ENCODE measurements at places on chromosomes 1 and 21. TPM values are rescaled to one million over a fixed set of nuclear protein-coding genes. Genes with fewer than 3 reads are reported as not detected.

The GNG12 gene
- 91.5 TPM for total RNA-seq

- H3K4me3 ChIP-seq: no peak overlapping the region
- no peaks in the 10 kb centered on the region for H3K36me3 ChIP-seq
- H3K27ac ChIP-seq: no peak overlapping the region
- DNase-seq: peak; percentile 71
- H3K27me3 ChIP-seq: peaks cover 9% of the 10 kb centered on the region
- H3K4me1 ChIP-seq: peaks cover 4% of the 10 kb centered on the region
Observed at GRCh38 chr21:42282715-42283114, 32.5 kb downstream of the TFF3 start.

The ELAPOR1 gene
- total RNA-seq: 1.2 TPM

- no peak overlapping the region for H3K27ac ChIP-seq
- no peak overlapping the region for H3K4me3 ChIP-seq
- DNase-seq: no peak
- no peaks in the 10 kb centered on the region for H3K36me3 ChIP-seq
- peaks cover 3% of the 10 kb centered on the region for H3K4me1 ChIP-seq
Observed at GRCh38 chr21:32096411-32096810, 182.4 kb downstream of the MIS18A start.
